ENCODE measurements at places on chromosomes 1 and 21. TPM values are rescaled to one million over a fixed set of nuclear protein-coding genes. Genes with fewer than 3 reads are reported as not detected.

ZBTB8OS gene
- total RNA-seq = 38.0 TPM

FOXD2 gene
- total RNA-seq = 0.83 TPM

TMEM61 gene
- total RNA-seq = not detected

CLIC6 gene
- total RNA-seq = 1.8 TPM

PCP4 gene
- not detected for total RNA-seq

SELE gene
- not detected for total RNA-seq

PGBD5 gene
- total RNA-seq = 0.17 TPM

ZNF695 gene
- total RNA-seq = 2.6 TPM

ACTA1 gene
- total RNA-seq = not detected

RUNX3 gene
- total RNA-seq = 0.26 TPM

ZYG11A gene
- 0.77 TPM for total RNA-seq

Measured in fibroblast of lung (primary cell).